CD8-positive, alpha-beta memory T cell (primary cell): ENCODE measurements at places on chromosomes 5 and 9. TPM values are rescaled to one million over a fixed set of nuclear protein-coding genes. Genes with fewer than 3 reads are reported as not detected.

Gene TMEFF1
- 0.37 TPM for total RNA-seq

Gene MSX2
- not detected for total RNA-seq

DNA sequence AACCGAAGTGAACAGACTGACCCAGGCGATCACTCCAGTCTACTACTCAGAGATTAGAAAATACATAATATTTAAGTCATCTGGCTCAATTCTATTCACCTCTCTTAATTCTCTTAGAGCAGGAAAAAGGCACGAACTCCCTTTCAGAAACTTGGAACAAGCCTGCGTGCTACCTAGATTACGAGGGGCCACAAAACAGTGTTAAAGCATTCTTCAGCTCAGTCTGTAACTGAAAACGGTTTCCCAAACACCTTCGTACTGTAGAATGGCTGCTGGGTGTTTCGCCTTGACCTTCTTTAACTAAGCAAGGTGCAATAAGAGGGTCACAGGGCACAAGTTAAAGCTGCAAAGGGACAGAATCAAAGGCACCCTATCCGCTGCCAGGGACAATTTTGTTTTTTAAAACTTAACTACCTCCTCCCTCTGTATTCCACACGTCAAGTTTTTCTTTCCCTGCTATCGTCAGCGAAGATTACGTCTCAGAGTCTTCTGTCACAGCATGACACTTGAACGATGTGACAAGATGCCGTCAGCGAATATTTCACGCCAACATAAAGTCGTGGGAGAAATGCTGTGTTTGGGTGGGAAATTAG lies 687 bp downstream of the LYSMD3 start:
- DNase-seq, result no peak

DNA sequence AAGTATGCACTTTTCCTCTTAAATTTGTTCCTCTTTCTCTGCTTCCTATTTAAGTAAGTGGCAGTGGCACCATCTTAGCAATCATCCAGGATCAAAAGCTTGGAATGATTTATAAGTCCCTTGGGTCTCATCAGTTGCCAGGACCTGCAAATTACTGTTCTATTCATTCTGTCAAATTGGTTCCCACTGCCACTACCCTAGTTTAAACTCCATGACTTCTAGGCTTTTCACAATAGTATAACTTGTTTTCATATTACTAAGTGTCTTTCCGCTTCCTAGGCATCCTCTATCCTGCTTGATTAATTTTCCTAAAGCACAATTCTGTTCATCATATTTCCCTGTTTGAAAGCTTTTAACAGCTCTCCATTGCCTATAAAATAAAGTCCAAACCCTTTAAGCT lies 363.9 kb upstream of the MEF2C start:
- DNase-seq, result no peak

- DNase-seq, result no peak
These were observed 138.8 kb downstream of the ADAMTS16 start for GRCh38 chr5:5278815-5279381.

DNA sequence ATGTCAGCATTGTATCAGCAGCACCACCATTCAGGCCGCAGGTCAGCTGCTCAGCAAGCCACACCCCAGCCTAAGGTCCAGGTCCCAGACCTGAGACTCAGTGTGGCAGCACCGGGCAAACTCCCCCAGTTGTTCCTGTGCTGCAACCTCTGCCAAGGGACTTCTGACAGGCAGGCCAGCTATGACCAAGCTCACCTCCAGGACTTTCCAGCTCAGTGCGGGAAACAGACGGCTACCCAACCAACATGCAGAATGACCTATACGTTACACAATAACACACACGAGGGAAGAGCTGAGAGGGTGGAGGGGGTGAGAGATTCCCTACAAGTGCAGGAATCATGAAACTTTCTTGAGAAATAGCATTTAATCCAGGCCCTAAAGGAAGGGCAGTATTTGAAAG lies 143.7 kb downstream of the FSTL4 start:
- DNase-seq, result no peak

DNA sequence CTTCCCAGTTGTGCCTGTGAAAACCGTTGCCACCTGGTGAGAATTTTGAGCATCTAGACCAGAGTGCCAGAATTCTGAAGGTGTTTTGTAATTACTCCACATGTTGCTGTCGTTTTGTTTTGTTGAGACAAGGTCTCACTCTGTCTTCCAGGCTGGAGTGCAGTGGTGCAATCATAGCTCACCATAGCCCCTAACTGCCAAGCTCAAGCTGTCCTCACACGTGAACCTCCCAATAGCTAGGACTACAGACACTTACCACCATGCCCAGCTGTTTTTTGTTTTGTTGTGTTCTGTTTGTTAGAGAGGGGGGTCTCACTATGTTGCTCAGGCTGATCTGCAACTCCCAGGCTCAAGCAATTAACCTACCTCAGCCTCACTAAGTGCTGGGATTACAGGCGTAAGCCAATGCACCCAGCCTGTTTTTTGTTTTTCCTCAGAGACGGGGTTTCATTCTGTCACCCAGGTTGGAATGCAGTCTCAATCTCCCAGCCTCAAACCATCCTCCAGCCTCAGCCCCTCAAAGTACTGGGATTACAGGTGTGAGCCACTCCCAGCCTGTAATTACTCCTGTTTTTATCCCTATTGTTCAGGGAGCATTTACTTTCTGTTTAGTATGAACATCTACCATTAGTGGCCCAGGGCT lies 121.1 kb upstream of the DMRT1 start:
- DNase-seq, result no peak

- no peak for DNase-seq
These were observed 483.5 kb upstream of the CD180 start for GRCh38 chr5:67680099-67680498.
